AML-193 (cell line): ENCODE measurements at places on chromosomes 3 and 15.

DNA sequence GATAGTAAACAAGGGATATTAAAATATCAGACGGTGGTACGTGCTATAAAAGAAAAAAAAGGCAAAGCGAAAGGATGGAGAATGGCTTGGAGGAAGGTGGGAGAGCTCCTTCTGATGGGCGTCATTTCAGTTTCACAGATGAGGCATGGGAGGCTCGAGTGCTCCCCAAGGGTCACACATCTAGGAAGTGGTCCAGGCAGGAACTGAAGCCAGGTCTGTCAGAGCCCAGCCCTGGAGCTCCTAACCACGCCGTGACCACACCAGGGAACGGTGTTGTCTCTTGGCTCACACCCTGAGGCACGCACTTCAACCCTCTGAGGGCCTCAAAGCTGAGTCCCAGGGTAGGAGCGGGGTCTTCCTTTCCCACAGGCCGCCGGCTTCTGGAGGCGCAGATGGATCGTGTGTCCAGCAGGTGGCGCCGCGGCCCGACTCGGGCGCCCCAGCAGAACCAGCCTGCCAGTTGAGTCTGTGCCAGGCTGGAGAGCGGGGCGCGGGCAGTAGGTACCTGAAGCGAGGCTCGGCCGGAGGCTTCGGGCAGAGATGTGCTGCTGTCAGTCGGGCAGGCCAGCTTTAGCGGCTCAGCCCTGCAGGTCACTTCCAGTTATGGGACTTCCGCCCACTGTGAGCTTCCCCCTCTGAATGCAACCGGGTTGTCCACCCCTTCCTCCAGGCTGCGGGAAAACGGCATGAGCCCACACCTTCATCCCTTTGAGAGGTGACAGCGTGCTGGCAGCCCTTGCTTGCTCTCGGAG is 68.1 kb downstream of the SLC6A1 start:
- peak; percentile 53 for DNase-seq

DNA sequence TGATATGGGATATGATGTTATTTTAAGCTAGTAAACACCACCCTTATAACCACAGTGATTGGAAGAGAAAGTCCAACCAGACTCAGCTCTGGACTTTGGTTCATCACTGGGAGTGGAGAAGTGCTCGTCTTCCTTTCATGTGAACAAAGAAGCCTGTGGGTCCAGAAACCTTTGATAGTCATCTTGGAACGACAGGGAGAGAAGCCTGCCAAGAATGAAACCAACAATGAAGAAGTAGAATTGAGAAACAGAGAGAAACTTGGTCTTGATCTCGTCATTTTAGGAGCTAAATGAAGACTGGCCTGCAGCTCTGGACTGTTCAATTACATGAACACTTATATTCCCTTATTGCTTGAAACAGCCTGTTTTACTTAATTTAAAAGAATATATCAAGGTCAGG is 13.1 kb upstream of the SLC35G2 start:
- no peak for DNase-seq

DNA sequence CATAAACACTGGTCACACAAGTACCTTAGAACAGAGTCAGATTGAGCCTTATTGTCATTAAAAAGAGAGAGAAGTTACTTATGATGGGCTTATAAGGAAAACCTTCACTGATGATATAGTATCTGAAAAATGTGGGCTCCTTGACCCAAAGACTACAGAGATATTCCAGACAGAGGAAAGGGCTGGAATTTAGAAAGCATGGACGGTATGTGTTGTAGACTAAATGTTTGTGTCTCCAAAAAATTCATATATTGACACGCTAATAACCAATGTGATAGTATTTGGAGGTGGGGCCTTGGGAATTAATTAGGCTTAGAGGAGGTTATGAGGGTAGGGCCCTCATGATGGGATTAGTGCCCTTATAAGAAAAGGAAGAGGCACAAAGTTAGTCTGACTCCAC is 61.0 kb upstream of the DAZL start:
- DNase-seq = no peak

- DNase-seq = no peak
Observed at GRCh38 chr15:37395100-37395468, 294.7 kb upstream of the MEIS2 start.

DNA sequence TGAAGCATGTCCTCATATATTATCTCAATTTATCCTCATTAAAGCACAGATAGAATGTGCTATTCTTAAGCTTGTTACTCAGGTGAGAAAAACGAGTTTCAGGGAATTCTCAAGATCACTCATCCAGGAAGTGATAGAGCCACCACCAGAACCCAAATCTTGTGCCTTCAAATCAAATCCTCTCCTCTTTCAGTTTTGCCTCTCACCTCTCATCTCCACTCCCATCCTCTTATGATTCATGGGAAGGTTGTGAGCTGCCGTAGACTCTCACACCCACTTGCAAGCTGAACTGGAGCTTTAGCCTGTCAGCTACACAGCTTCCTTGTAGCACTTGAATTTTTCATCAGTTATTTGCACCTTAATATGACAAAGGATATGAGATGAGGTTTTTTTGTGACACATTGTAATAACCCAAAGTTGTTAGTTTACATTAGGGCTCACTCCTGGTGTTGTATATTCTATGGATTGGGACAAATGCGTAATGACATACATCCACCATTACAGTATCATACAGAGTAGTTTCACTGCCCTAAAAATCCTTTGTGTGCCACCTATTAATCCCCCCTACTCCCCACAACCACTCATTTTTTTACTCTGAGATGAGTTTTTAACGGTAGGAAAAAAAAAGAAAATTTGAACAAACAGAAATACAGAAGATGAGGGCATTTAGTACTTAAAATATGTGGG is 25.7 kb downstream of the GPR15 start:
- DNase-seq = no peak

DNA sequence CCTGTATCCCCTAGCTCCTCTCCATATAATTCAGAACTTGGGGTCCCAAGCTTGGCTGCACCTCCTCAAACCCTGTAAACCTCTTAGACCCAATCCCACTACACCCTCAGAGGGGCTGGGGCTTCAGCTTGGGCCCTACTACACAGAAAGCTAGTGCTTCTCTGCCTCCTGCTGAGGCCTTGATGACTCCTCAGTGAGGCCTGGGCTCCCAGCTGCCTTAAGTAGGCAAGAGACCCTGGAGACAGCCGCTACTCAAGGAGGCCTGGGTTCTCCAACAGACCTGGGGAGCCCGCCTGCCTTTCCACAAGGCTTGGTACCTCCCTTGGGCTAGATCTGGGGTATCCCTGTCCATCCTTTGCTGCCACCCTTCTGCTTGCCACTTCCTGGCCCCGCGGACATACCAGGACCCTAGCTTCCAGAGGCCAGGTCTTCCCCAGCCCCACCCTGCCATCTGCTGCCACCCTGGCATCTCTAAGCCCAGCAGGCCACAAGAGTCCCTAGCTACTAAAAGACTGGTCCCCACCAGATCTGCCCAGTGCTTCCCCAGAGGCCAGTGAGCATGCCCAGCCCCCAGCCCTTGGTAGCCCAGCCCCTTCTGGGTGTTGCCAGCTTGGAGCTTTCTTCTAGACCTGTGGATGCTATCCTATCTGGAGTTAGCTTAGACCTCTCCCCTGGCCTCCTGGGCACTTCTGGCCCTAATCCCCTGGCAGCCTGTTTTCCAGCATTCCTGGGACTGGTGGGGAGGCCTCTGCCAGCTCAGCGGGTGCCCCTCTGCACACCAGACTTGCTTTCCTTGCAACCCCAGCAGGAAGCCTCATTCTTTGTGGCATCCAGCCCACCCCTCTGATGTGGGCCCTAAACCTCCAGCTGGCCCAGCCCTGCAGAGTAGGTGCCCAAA is 13.7 kb downstream of the C15orf39 start:
- DNase-seq = no peak

- no peak for DNase-seq
Observed at GRCh38 chr15:88385078-88385700, 82.0 kb downstream of the MRPL46 start.

GRCh38 chr3:195034101-195034500 is 236.9 kb downstream of the XXYLT1 start:
- no peak for DNase-seq

GRCh38 chr15:66180531-66181097 is 72.9 kb downstream of the MEGF11 start:
- no peak for DNase-seq

- no peak for DNase-seq
Observed at GRCh38 chr3:125175295-125176078, 37.1 kb downstream of the SLC12A8 start.

- peak; percentile 25 for DNase-seq
Observed at GRCh38 chr15:68550498-68551295, 28.1 kb upstream of the CORO2B start.
